ENCODE measurements at places on chromosomes 7 and 10.

GRCh38 chr10:79266543-79267312 lies 80.5 kb upstream of the PPIF start:
- peak; percentile 87 for DNase-seq

DNA sequence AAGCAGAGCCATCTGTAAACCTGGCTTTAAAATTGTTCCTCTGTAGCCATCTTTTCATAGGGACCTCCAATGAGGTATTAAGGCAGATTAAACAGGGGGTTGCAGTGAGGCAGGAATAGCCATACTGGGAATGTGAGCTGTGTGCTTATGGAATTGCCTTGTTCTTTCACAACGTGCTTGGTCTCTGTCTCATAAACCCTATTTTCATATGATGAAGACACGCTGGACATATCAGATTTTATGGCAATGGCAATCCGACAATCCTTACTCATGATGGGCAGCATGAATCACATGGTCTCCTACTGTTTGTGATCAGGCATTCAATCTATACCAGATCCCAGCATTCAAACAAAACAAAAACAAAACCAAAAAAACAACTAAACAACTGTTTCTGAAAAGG lies 418.9 kb upstream of the NRP1 start:
- DNase-seq = no peak

- DNase-seq = no peak
These were observed 1.3 kb downstream of the GLI3 start for GRCh38 chr7:42235741-42236161.

GRCh38 chr10:67772894-67773511 lies 65.0 kb downstream of the DNAJC12 start:
- DNase-seq = no peak

- no peak for DNase-seq
These were observed 8.4 kb upstream of the TEX36 start for GRCh38 chr10:125691160-125691981.

DNA sequence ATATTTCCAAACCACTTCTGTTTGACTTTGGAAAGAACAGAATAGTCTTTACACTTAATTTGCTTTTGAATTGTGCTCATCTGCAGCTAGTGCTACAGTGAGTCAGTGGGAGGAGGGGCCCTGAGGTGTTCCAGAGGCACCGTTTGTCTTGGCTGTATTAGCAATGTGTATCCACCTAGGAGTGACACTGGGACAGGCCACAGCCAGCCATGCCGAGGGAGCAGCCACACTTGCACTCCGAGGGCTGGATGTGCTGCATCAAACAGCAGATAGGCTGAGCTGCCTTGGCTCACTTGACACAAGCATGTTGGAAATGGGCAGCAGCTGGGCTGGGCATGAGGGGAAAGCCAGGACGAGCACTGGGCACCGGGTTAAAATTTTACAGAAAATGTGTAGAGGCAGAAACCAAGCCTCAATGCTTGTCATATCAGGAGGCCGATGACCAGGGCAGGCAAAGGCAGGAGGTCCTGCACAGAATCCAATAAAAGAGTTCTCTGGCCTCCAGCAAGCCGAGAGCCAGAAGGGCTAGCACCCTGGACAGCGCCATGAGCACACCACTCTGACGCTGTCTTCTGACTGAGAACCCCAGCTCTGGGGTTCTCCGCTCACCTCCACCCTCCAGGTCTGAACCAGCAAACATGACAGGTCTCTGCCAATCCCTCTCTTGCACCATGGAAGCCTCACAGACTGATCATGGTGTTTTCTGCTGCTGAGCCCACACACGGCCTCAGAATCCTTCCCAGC lies 163.3 kb downstream of the GRID1 start:
- peak; percentile 85 for DNase-seq

- DNase-seq = peak; percentile 54
These were observed 41.5 kb upstream of the SMIM30 start for GRCh38 chr7:113159746-113160339.

DNA sequence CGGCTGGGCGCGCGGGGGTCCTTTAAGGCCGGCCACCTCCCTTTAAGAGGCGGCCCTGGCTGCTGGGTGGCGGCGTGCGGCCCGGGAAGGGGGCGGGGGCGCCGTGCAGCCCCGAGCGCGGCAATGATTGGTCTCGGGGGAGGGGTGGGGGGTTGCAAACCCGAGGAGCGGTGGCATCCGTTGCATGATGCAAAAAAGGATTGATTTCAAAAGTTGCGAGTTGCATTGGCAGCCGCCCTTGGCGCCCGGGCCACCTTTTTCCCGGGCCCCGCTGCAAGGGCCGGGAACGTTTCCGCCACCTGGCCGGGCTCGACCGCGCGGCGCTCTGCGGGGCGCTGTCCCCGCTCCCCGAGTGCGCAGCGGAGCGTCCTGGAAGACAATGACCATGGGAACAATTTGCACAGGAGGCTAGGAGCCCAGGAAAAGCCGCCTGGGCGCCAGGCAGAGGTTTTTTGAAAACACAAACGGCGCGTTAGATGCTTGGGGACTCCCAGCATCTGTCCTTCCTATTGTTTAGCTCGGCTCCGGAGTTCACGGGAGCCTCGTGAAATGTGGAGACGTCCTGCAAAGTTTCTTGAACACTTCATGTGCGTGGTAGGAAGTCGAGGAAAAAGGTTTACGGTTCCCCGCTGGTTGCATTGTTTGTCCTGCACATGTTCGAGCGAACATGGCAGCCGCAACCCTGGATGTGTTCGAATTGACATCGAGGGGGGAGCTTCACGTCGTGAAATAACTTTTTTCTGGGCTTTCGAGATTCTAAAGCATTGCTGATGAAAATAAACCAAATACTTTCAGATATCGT lies at the start of gene SEPHS1:
SEPHS1 (minus strand) TSS at position 78 of the 802 bp plus-strand sequence. CDS start 3,343 bp downstream, outside the sequence.
- peak; percentile 85 for DNase-seq

- DNase-seq = no peak
These were observed 583.6 kb downstream of the TCERG1L start for GRCh38 chr10:130727766-130728490.

DNA sequence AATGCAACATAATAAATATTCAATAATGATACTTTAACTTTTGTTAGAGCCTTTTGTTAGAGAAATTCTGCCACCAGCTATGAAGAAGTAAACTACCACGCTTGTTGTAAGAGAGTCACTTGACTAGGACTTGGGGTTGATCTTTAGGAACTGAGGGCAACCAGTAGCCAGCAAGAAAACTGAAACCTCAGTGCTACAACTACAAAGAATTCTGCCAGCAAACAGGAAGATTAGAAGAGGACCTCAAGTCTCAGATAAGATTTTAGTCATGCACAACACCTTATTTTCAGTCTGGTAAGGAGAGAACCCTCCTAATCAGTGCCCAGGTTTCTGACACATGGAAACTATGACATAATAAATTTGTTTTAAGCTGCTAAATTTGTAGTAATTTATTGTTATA lies 498.3 kb upstream of the STEAP1 start:
- DNase-seq = no peak

DNA sequence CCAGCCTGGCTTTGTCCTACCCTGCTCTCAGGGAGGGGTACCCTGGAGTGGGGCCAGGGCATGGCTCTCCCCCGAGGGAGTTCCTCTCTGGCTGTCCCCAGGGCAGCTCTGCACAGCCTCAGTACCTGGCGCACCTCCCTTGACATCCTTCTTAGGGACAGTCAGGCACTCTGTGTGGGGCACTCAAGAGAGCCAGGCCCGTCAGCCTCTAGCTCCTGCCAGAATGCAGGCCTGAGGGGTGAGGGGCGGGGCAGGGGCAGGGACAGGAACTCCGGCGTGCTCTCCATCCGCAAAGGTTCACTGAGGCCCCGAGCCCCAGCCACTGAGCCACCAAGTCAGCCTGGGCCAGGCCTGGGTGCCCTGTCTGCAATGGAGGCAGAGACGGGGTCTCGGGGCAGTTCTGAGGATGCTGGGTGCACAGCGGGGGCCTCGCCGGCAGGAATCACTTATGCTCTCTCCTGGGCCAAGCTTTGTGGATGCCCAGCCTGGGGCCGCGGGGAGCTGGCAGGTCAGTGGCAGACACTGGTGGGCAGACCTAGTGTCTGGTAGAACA lies 10.1 kb downstream of the LIMK1 start:
- no peak for DNase-seq

- no peak for DNase-seq
These were observed 54.7 kb upstream of the NPTX2 start for GRCh38 chr7:98562381-98562823.

DNA sequence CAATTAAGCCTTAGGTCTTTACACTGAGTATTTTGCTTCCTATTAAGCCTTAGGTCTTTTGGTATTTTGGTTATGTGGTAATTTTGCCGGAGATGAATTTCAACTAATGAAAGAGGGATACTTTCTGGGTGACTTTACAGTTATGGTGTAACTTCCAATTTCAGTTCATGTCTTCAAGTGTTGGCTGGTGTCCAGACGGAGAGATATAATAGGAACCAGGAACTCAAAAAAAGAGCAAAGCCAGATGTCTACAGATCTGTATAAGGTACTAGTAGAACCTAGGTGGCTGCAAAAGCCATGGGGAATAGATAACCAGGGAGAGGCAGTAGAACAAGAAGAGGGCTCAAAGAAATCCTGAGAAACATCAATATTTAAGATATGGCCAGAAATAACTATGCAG lies 12.3 kb downstream of the ERCC6 start:
- peak; percentile 74 for DNase-seq

- no peak for DNase-seq
These were observed 350.8 kb upstream of the BMPER start for GRCh38 chr7:33554576-33554975.

GRCh38 chr7:158120316-158120715 lies 467.3 kb downstream of the PTPRN2 start:
- no peak for DNase-seq

DNA sequence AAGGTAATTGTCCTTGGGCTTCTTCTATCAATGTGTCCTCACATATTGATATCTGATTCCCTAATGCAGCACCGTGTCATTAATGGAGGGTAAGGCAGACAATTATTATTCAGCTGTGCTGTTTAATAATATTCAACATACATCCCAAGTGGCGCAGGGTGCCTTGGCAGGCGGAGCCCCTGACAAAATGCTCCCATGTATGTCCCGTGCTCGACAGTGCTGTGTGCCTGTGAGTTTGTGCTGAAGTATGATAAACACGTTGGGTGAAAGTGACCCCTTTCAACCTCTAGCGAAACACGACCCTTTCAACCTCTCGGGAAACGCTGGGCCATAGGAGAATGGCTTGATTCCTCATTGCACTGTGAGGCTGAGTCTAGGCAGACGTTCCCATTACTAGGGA lies 31.3 kb downstream of the PFKP start:
- DNase-seq = no peak

GRCh38 chr7:103699032-103699431 lies 253.0 kb upstream of the SLC26A5 start:
- no peak for DNase-seq

DNA sequence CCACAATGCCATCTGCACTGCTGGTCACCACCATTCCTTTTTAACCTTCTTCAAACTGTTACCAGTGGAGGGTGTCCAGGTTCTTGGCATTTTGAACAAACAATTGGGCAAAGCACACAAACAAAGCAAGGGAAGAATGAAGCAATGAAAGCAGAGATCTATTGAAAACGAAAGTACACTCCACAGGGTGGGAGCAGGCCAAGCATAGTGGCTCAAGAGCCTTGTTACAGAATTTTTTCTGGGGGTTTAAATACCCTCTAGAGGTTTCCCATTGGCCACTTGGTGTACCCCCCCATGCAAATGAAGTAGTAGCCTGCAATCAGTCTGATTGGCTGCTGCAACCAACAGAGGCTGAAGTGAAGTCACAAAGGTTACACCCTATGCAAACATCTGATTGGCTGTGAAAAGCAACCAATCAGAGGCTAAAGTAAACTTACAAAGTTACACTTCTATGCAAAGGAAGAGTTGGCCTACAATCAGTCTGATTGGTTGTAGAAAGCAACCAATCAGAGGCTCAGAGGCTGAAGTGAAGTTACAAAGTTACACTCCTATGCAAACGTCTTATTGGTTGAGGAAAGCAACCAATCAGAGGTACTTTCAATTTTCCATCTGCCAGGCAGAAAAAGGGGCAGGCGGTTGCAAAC lies 103.2 kb upstream of the WAC start:
- peak; percentile 5 for DNase-seq

- DNase-seq = no peak
These were observed 12.5 kb downstream of the NPS start for GRCh38 chr10:127561647-127562046.

DNA sequence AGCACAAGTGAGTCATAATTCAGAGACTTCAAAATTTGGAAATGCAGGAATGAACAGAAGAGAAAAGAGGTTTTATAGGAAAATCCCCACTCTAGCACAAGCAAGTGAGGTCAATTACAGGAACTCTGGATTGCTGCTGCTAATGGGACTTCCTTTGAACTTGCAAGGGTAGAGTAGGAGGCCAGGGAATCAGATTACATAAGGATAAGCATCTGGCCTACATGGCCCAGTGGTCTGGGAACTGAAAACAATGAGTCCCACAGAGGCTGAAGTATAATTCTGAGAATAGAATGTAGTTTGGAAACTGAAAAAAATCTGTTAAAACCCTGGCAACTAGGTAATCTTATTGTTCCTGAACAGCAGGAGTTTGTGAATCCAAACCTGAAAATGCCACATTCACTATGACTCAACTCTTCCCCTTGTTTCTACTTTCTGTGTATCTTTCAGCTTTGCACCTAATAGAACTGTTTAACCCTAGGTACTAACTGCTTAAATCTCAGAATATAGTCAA lies 66.5 kb downstream of the CTNNA3 start:
- peak; percentile 8 for DNase-seq

- DNase-seq = no peak
These were observed 60.5 kb downstream of the SORBS1 start for GRCh38 chr10:95500649-95501048.

GRCh38 chr7:38973760-38974159 lies 3.9 kb upstream of the POU6F2 start:
- DNase-seq = no peak

DNA sequence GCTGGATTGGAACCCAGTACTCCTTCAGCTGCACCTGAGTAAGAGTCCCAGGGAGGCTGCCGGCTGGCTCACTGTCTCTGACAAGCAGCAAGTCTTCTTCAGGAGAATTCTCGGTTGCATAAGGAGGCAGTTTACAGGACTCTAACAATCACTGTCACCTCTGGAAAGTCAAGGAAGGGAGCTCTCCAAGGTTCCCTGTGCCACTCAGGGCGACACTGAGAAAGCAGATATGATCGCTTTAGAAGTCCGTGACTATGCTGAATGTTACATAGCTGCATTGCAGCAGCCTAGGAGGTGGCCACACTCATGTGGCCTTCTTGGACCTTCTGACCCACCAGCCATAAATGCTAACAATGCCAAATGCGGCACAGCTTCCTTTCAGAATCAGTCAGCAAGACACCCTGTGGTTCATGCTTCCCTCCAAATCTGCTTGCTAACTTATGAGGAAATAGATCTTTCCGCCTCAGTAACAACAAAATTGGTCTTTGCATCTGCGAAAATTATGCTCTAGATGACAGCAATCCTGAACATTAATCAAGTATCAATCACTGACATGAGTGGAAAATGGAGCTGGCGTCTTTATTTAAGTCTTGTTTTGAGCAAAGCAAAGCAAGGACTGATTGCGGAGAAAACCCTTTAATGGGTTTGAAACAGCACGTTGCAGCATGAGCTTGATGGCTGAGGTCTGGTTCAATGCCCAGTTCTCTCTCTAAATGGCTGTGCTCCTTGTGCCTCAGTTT lies 132.9 kb downstream of the ATXN7L1 start:
- DNase-seq = no peak

- no peak for DNase-seq
These were observed 692.9 kb downstream of the LRMDA start for GRCh38 chr10:76124280-76124679.

Measured in cardiac muscle cell (in vitro differentiated cells and primary cell).